CD4-positive, alpha-beta T cell (primary cell): ENCODE measurements at places on chromosomes 13 and 19.

GRCh38 chr13:50911081-50911631 lies 1.6 kb downstream of the RNASEH2B start:
- no peak for DNase-seq

- no peak for DNase-seq
Observed at GRCh38 chr13:74110053-74110452, 24.2 kb downstream of the KLF12 start.

GRCh38 chr13:82713687-82714405 lies 1168.4 kb downstream of the SLITRK1 start:
- no peak for DNase-seq

DNA sequence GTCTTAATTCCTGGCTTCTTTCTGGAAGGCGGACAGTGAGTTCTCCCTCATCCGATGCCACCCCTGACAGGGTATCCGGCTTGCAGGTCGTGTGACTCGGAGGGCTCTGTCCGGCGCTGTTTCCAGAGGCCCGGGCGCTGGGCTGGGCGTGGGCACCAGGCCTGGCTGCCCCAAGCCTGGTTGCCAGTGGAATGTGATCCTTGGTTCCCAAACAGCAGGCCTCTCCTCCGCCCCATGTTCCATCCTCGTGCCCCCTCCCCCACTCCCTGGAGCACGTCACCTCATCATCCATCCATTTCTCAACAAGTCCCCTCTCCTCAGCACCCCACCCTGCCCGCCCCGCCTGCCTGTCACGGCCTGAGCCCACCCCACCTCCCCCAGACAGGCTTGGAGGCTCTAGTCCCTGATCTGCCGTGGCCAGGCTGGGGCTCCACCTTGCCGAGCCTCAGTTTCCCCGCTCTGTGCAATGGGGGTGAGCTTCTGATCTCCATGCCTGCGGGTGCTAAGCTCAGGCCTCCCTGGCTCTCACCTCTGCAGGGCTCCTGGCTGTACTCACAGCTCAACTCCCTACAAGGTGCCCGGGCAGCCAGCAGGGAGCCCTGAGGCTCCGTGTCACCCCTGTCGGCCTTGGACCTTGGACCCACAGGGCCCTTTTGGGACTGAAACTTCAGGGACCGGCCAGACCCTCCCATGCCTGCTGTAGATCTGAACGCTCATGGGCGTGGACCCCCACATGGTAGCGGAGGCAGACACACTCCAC lies 2.3 kb downstream of the TBXA2R start:
- no peak for DNase-seq

DNA sequence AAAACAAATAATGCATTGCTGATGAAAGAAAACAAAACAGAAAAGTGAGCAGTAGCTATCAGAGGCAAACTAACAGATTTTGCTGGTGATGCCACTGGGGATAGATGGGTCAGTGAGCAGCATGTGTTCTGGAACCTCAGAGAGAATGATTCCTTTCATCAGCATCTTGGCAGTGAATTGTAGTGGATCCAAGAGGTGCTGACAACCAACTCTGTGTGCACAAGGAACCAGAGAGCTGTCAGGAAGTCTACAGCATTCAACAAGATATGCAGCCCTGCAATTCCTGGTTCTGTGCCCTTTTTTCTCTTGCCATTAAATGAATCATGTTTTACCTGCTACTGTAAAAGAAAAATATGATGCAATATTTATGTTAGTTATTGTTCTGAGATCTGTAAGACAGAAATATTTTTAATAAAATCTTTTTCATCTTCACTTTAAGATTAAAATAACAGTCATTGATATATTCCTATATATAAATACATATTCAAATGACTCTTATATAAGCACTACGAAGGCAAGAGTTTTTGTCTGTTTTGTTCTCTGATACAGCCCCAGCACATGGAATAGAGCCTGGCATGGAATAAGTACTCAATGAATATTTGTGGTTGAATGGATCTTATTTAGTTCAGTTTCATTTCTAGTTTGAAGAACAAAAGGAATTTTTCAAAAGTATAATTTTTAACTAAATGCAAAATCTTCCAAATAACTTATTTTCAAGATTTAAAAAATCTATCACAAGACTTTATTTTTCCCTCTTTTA lies 80.8 kb downstream of the FREM2 start:
- no peak for DNase-seq

- no peak for DNase-seq
Observed at GRCh38 chr13:20348018-20348417, 115.9 kb upstream of the GJB6 start.

DNA sequence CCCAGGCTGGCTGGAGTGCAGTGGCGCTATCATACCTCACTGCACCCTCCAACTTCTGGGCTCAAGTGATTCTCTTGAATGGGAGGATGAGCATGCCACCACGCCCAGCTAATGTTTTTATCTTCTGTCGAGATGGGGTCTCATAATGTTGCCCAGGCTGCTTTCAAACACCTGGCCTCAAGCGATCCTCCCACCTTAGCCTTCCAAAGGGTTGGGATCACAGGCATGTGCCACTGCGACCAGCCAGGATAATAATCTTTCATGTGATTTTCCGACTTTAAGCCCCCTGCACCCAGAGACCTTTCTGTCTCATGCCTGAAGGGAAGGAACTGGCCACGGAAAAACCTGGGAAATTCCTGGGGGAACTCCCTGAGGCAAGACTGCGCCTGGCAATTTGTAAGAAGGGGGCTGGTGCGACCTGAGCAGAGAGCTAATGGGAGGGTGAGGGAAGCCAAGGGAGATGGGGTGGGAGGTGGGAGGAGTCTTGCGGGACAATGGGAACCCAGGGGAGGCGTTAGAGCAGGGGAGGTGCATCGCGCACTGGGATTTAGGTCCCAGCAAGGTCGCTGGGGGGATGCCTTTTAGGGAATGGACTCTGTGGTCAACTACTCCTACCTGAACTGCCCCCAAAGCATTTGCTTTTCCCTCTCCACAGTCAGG lies 1.2 kb upstream of the CCDC124 start:
- DNase-seq = no peak

DNA sequence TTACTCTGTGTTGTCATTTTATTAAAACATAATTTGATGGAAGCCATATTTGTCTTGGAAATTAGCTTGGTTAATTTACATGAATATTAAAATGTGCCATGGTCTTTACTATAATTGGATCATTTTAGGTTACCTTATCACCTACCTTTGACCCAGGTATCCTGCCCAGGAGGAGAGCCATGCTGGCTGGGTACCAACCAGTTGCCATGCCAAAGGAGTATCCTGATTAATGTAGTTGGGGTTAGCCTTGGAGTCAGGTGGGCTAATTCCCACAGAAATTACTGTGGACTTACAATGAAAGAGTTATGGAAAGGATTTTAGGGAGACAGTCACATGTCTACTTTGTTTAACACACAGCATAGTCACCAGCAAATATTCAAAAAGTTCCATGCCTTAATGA lies 32.0 kb downstream of the NDFIP2 start:
- DNase-seq = no peak

GRCh38 chr19:47660435-47660832 lies 51.5 kb downstream of the BICRA start:
- DNase-seq = no peak
